ENCODE measurements at places on chromosomes 13 and 19.

DNA sequence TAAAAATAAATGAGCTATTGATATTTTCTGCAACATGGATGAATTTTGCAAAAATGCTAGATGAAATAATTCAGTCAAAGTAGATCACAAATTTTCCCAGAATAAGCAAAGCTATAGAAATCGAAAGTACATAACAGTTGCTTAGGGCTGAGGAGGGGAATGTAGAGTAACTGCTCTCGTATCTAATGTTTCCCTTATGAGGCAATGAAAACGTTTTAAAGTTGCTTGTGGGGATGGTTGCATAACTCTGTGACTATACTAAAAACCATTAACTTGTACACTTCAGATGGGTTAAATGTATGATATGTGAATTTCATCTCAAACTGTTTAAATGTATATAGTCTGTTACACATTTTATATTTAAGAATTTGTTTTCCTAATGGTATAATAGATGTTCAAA, 231.7 kb downstream of the GGACT start:
- no peak for DNase-seq

DNA sequence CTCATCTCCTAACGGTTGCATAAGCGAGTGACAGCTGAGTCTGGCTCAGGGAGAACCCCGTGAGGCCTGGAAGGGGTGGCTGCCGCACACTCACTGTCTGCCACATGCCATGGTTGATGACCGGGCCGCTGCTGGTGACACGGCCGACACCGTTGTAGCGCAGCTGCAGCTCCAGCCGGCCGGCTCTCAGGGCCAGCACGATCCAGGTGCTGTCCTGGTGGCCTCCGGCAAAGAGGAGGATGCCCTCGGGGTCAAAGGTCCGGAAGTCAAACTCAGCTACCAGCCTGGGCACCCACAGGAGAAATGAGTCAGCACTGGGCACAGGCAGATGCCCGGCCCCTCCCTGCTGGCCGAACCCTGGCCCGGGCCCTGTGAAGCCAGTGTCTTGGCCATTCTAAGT, 31.7 kb downstream of the GAS6 start:
- DNase-seq, result no peak

DNA sequence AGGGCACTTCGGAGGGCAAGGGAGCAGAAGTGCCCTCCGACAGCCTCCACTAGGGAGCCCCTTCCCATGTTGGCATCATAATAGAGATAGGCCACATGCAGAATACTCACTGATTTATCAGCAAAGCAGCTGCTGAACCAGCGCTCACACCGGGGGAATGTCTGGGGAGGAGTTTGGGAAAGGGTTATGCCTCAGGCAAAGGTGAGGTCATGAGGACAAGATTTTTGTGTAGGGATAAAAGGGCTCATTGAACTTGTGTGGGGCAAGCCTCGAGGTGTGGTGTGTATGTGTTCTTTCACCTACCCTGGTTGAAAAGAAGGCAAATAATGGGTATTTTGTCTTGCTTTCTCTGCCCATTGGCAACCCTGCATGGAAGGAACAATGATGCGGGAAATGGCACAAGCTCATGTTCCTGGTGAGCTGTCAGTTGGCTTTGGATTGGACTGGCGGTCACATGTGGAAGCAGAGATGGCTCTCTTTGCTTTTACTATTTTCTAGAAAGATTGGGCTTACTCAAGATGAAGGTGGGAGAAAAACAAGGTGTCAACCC, 39.1 kb upstream of the SLC7A9 start:
- DNase-seq, result no peak

GRCh38 chr13:113098162-113098732, 7.3 kb upstream of the F7 start:
- peak; percentile 40 for DNase-seq

DNA sequence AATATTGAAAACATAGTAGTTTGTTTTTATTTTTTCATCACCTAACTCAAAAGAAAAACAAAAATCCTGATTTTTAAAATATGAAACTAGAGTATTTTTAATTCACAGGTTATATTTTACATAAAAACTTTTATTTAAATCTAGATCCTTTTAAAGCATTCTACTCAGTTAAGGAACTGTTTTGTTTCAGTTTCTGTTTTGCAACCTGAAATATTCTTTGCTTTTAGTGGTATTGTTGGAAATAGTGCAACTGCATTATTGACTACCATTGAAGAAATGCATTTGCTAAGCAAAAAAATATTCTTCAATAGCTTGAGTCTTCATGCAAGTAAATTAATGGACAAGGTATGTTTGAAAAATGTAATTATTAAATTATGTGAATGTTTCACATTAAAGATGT, 43.8 kb downstream of the COG6 start:
- DNase-seq, result no peak

- no peak for DNase-seq
Measured at GRCh38 chr13:60170414-60170813, 6.7 kb upstream of the DIAPH3 start.

GRCh38 chr13:23993680-23993985, 96.3 kb upstream of the C1QTNF9B start:
- DNase-seq, result no peak

DNA sequence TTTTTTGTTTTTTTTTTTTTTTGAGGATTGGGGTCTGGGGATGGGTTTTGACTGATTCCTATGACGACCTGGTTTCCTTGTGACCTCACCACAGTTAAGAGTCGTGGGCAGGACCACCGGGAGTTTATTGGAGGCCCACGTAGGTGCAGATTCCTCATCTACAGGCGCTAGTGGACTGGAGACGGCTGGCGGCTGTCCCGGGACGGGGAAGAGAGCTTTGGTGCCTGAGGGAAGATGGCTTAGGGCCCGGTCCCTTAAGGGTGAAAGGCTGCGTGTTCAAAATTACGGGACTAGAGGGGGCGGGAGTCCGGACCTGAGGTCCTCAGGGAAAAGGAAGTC, 682 bp upstream of the TEAD2 start:
- peak; percentile 70 for DNase-seq

DNA sequence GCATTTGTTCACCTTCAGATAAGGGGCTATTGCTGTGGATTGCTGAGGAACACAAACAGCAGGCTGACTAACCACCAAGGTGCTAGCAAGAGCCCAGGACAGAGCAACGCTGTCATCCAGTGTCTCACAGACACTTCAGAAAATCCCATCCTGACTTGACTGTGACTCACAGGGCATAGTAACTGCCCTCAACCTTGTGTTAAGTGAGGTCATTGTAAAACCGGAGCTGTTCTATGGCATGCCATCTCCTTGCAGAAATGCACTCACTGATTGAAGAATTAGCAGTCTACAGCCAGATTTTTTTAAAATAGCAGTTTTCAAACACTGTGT, 51.1 kb downstream of the TNFRSF19 start:
- DNase-seq, result peak; percentile 84

DNA sequence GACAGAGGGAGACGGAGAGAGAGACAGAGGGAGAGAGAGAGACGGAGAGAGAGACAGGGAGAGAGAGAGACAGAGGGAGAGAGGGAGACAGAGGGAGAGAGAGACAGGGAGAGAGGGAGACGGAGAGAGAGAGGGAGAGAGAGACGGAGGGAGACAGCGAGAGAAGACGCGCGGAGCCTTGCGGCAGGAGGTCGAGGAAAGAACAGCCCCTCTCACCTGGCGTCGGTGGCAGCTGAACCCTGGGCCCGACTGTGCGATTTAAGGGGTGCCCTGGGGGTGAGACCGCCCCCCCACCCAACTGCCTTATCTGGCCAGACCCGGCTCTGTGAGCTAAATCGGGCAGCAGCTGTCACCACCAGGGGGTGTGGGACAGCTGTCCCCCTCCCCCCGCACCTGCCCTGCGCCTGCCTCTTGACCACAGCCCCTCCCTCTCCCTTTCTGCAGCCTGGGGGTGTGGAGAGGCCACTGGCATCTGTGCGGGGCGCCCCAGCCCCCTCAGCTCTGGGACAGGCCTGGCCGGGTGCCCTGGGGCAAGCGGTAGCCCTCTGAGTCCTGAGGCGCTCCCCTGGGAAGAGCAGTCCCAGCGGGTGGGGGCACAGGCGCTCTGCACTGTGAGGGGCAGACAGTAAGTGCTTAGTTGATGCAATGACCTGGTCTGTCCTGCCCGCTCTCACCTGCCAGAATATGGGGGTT, 10.8 kb downstream of the JOSD2 start:
- peak; percentile 43 for DNase-seq

DNA sequence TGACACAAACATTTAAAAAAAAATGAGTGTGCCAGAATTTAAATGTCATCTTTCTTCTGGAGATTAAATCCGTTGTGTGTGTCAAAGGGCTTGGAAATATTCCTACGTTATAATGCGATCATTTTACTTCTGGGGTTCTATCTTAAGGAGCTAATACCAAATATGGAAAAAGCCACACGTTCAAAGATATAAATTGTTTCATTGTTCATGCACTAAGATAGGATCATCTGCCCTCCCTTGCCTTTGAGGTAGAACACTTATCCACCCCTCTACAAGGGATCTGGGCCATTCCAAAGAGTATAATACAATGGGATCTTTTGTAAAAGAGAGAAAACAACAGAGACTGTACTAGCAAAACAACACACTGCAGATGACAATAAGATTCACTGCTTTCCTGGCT, 64.9 kb downstream of the ANKRD10 start:
- no peak for DNase-seq

GRCh38 chr13:105410602-105411001, 1124.9 kb downstream of the EFNB2 start:
- DNase-seq, result peak; percentile 30

DNA sequence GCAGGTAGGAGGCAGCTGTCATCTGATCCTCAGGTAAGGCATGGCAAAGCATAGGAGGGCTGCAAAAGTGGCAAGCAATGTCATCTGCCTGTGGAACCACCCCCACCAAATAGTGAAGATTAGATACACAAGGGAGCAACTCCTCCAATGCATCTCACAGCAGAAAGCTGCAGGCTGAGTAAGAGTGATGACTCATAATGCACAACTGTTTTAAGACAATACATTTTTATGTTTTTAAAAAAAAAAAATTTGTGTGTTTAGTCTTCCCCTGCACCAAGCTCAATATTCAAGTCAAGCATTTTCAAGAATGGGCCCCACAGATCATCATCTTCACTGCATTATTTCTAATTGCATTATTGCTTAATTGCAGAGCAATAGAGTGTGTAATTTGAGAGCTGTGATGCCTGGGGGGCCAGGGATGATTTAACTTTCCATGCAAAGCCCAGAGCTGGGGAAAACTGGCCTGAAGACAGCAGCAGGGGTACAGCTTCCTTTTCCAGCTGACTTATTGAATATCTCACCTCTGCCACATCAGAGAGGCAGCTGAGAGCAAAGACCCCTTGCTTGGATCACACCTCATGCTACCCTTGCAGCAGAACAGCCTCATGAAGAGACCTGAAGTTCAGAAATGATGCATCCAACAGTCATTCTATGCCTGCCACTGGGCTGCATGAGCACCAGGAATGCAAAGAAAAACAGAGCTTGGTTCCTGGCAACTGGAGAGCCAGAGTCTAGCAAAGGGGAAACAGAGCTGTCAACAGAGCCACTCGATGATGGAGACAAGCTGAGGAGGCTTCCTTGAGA, 22.7 kb upstream of the POP4 start:
- peak; percentile 8 for DNase-seq

DNA sequence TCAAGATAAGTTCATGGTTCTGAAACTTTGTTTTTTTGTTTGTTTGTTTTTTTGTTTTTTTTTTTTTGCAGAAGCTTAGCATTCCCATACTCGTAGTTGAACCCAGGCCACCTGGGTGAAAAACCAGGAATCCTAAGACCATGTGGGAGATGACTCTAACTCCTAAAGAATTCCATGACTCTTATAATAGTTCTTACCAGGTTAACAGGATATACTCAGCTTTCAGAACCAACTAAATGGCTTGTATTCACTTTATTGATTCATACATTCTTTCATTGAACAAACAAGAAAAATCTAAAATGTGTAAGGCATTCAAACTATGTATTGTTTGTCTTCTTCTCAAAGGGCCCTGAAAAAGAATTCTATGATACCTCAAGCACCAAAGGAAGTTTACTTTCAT, 40.5 kb upstream of the KLF5 start:
- peak; percentile 26 for DNase-seq

Data from astrocyte of the hippocampus (primary cell).